Right lobe of liver (tissue), 6 donors: ENCODE measurements at places on chromosomes 4 and X. TPM values are rescaled to one million over a fixed set of nuclear protein-coding genes. Genes with fewer than 3 reads are reported as not detected.

- no peak for DNase-seq
Observed at GRCh38 chr4:40916880-40917279, 167.1 kb downstream of the NSUN7 start.

DNA sequence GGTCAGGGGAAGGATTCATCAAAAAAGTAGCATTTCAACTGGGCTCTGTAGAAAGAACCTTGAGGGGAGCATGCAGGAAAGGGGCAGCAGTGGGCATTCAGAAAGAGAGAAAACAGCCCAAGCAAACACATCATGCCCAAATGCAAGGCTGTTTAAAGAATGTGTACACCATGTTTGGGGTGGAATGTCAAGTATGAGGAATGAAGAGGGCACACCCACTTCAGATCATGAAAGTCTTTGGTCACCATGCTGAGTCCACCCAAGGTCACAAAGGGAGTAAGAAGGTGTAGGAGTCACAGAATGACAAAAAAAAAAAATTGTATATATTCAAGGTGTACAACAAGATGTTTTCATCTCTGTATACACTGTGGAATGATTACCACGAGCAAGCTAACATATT, 9.4 kb downstream of the S100G start:
- DNase-seq = no peak

DNA sequence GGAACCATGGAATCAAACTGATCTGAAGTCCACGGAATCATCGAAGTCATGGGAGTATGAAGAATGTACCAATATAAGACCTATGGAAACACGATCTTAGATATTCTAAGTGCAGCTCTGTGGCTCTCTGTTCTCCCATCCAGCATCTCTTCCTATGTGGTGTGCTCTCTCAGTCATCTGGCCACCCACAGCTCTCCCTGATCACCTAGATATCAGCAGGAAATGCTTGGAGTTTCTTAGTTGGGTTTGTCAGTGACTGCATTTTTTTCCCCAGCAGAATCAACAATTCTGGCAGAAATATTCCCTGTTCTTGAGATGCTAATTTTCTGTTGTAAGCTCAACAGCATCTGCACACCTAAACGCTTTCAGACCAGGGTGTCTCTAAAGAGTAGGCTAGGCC, 94.1 kb downstream of the GC start:
- DNase-seq = no peak

- no peak for DNase-seq
Observed at GRCh38 chr4:122830426-122831095, 3.9 kb downstream of the FGF2 start.

DNA sequence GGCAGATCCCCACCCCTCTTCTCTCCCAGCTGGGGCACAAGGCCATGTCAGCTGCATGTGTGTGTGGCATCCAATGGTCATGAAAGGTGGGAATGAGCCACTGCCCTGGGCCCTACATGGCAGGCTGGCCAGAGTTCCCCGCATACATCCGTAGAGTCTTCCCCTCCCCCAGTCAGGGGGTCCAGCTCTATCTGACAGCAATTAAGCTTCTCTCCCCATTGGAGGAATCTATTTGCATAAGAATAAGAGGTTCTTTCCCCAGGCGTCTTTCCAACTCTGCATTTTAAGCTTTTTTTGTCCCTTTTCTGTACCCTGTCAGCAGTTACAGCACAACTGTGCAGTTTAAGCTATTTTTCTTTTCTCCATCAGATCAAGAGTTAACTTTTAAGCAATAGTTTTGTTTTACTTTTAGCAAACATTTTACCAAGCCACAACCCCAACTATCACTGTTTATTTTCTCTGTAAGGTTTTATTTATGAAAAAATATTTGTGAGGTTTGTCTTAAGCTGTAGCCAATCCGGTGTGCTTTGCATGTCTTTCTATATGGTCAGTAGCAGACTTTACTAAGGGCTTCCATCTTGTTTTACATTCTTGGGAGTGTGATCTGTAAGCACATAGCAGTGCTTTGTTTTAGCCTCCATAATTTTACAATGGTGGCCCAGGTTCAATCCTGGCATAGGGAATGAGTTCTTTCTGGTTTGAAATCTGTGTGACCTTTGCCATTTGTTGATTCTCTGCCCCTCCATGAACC, 28.7 kb downstream of the NLRP2B start:
- DNase-seq = no peak

The NDP gene
- total RNA-seq = not detected

DNA sequence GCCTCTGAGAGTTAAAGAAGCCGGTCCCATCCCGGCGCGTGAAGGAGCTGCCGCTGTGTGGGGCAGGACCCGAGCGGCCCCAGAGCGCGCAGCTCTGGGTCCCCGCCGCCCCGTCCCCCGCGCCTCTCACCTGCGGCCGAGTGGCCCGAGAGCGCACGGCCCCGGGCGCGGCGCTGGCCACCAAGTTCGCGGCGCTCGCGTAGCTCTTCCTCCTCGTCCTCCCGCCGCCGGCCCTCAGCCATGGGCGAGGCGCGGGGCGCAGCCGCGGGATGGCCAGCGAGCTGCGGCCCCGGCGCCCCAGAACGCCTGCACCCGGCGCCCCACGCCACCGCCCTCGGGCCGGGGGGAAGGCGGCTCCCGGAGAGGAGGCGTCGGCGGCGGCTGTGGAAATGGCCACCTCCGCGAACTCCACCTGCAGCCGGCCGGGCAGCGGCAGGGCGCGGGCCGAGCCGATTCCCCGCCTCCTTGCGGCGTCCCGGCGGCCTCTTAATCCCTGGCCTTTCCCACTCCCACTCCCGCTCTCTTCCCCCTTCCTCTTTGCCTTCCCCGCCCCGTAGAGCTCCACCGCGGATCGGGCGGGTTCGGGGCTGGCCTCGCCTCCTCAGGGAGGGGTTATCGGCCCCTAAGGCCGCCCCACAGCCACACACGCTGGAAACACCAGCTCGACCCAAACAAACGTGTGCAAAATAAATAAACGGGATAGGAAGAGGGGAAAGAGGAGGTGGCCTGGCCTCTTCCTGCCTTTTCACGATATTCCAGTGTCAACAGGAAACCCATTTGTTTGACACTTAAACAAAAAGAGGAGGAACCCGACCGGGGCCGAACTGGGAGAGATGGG, at the start of gene SH3D19:
TSS of gene SH3D19 (minus strand) at position 495 of the 838 bp plus-strand sequence. CDS start at position 242, 253 bp downstream.
- peak; percentile 96 for DNase-seq

DNA sequence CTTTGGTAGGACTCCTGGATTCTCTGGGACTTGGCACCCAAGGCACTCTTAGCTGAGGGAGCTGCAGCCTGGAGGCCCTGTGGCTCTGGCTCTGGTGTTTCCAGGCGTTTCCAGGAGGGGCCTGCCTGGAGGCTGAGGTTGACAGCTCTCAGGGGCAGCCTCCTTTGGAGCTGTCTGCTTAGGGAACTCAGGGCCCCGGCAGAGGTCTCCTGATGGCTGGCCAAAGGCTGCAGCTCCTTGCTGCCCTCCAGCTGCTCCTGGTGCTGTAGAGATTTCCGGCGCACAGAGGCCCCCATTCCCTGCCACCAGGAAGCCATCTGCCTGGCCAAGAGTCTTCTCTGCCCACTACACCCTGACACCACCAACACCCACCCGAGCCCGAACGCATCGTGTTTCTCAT, 25.3 kb upstream of the ARHGEF38 start:
- no peak for DNase-seq

DNA sequence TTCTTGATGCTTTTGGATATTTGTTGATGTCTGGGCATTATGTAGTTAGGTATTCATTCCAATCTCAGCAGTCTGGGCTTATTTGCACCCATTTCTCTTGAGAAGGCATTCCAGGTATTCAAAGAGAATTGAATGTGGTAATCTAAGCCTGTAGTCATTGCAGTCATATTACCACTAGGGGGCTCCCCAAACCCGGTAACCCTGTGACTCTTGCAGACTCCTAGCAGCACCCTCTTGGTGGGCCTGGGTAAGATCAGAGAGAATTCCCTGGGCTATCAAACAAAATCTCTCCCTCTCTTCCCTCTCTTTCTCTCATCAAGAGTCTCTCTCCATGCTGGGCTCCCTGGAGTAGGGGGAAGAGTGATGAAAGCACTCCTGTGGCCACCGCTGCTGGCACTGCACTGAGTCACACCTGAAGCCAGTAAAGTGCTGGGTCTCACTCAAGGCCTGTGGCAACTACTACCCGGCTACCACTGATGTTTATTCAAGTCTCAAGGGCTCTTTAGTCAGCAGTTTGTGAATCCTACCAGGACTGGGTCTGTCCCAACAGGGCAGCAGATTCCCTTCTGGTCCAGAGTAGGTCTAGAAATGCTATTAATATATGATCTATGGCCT, 187.7 kb upstream of the NUDT10 start:
- peak; percentile 40 for DNase-seq

GRCh38 chr4:20086799-20087521, 164.7 kb upstream of the SLIT2 start:
- no peak for DNase-seq

DNA sequence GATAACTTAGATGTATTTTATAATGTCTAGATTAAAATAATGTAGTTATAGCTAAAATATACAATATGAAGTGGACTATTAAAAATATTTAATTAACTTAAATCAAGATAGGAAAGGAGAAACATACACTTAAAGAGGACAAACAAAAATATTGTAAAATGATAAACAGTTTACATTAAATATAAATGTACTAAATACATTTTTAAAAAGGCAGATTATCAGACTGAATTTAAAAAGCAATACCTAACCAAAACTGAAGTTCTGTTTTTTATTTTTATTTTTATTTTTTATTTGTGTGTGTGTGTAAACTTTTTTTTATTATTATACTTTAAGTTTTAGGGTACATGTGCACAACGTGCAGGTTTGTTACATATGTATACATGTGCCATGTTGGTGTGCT, 811.6 kb upstream of the INTU start:
- DNase-seq = no peak

DNA sequence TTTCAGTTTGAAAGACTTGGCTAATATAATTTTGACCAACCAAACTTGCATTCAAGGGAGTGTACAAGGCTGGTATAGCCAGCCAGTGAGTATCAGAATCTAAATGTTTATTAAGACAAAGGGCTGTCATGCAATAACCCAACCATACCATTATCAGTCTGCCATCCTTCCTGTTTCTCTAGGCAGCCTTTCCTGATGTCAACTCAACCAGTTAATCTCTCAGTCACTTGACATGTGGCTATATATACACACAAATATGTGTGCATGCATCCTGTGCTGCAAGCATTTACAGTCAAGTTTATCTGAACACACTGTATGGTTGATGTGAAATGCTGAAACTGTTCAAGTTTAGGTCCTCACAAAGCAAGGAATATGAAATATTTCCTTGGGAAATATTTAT, 17.2 kb downstream of the BTK start:
- no peak for DNase-seq

- DNase-seq = no peak
Observed at GRCh38 chr4:42671431-42672194, 14.7 kb upstream of the ATP8A1 start.

DNA sequence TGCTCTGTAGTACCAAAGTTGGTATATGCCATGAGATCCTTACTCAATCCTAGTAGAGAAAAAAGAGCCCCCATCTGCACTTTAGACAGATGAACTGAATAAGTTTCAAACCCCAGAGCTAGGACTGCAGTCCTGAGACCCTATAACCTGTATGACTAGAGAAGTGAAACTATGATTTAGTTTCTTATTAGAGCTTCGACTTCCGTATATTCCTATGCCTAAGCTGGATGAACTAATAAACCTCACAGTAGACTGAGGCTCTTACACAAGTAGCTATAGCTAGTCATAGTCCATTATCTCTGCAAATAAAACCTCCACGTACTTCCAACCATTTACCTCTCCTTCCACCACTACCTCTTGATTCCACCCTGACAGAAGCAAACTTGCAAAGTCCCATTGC, 6.3 kb upstream of the OTUD4 start:
- no peak for DNase-seq

DNA sequence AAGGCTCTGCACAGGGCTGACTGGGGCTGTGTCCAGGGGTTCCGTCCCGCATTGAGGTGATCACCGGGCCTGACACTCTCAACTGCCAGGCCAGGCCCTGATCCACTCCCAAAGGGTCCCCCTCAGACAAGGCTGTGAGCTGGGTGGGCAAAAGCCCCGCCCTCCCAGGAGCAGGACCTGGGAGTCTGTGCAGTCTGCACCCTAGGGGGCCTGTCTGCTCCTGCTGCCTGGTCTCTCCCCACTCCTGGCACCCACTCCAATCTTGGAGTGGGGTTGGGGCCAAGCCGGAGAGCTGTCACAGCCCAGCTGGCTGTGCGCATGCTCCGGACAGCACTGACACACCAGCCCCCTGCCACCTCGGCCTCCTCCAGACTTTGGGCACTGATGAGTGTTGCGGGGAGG, 9.4 kb upstream of the SPP1 start:
- DNase-seq = no peak

The CNKSR2 gene
- total RNA-seq = 2.7 TPM

GRCh38 chr4:52051615-52052474, 741 bp downstream of the SPATA18 start:
- peak; percentile 83 for DNase-seq

The TACC3 gene
- 3.1 TPM for total RNA-seq

The AADAT gene
- 8.5 TPM for total RNA-seq

DNA sequence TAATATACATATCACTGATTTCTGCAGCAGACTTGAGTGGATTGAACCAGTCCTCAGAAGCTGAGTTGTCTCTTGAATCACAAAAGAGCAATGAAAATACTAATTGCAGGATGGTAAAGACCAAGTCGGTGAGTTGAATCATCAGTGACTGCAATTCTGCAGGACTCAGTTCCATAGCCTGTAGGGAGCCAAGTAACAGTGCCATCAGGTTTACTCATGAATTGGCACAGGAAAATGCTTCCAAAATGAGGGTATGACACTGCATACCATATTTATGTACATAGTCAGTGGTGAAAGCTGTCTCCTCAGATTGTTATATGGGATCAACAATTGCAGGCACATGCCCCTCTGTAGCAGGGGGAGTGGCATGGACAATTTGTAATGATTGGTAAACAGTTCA, 192.8 kb downstream of the CCNG2 start:
- DNase-seq = no peak

- no peak for DNase-seq
Observed at GRCh38 chr4:125357675-125358074, 42.9 kb downstream of the FAT4 start.

The ADGRG4 gene
- total RNA-seq = not detected

The SAP30 gene
- total RNA-seq = 5.8 TPM

DNA sequence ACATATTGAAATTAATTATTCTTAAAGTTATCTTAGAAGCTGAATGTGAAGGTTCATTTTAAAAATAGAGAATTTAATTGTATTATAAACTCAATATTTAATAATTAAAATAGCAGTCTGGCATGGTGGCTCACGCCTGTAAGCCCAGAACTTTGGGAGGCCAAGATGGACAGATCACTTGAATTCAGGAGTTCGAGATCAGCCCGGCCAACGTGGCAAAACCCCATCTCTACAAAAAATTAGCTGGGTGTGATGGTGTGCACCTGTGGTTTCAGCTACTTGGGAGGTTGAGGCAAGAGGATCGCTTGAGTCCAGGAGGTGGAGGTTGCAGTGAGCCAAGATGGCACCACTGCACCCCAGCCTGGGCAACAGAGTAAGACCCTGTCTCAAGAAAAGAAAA, 659.9 kb upstream of the AGA start:
- DNase-seq = no peak

The ARSJ gene
- 0.90 TPM for total RNA-seq
